ENCODE measurements at places on chromosomes 2 and 18.
A peak's percentile ranks its signal among the peaks of the same experiment; 100 is the strongest.

- DNase-seq: no peak
Observed at GRCh38 chr2:108217211-108217610, 22.6 kb upstream of the SULT1C3 start.

DNA sequence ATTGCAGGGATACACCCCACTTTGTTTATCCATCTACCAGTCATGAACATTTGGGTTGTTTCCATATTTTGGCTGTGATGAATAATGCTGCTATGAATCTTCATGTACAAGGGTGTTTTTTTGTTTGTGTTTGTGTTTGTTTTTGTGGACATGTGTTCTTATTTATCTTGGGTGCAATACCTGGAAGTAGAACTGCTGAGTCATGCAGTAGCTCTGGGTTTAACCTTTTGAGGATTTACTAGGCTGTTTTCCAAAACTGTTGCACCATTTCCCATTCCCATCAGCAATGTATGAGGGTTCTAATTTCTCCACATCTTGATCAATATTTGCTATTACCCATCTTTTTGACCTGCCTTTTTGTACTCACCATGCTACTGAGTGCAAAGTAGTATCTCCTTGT lies 140.0 kb upstream of the CYP1B1 start:
- DNase-seq: no peak

DNA sequence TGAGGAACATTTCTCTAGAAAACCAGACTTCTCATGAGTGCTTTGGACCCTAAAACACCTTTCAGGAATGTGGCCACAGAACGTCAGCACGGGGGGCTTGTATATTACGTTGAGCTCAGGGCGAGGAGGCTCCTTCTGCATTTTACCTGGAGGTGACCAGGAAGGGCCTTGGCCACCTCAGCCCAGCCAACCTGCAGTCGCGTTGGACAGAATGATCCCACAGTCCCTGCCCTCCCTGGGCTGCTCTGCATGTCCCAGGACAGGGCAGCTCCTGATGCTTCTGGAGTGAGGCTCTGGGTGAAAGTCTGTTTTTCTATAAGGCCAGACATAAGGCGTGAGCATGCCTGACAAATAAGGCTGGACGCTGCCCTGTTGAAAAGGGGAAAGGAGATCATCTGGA lies 121.9 kb downstream of the NDUFA10 start:
- no peak for DNase-seq

DNA sequence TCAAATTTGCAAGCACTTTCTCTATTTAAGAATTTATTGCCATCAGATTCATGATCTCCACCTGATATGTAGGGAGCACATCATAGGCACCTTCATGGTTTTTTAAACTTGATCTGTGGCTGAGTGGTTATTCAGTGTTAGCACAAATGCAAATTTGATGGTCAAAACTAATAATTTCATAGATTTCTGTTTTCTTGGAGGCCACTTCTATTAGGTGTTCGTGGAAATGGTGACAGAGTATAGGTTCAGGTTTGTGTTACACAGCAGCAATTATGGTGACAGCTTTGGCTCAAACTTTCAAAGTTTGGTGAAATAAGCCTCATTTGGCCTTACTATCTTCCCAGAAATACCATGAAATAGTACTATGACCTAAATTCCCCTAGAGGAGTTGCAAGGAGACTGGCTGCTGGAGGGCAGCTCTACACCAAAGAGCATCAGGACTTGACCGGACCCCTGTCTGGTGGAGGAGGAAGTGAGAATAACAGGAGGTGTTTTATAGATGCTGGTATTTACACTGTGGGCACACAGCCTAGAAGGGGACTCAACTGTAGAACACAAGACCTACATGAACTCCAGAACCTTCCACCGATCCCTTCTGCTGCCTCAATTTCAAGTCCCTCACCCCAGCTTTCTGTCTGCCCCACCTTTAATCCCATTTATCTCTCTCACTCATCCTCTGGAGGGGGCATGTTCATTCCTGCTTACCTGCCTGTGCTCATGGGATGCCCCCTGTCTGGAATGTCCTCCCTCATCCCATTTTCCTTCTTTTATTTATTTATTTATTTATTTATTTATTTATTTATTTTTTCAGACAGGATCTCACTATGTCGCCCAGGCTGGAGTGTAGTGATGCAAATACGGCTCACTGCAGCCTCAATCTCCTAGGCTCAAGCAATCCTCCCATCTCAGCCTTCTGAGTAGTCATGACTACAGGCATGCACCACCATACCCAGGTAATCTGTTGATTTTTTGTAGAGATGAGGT lies 132.9 kb upstream of the SIX2 start:
- DNase-seq: no peak

- no peak for DNase-seq
Observed at GRCh38 chr2:159609811-159610549, 6.4 kb downstream of the BAZ2B start.

GRCh38 chr2:225894236-225894980 lies 494.9 kb downstream of the NYAP2 start:
- DNase-seq: peak; percentile 74

GRCh38 chr2:98572211-98572610 lies 36.1 kb downstream of the COA5 start:
- no peak for DNase-seq
